Gastroesophageal sphincter (tissue), 4 donors: ENCODE measurements at places on chromosomes 12 and 14. TPM values are rescaled to one million over a fixed set of nuclear protein-coding genes. Genes with fewer than 3 reads are reported as not detected.

- no peak for ATAC-seq
These were observed 35.4 kb upstream of the NKX2-8 start for GRCh38 chr14:36617824-36618223.

DNA sequence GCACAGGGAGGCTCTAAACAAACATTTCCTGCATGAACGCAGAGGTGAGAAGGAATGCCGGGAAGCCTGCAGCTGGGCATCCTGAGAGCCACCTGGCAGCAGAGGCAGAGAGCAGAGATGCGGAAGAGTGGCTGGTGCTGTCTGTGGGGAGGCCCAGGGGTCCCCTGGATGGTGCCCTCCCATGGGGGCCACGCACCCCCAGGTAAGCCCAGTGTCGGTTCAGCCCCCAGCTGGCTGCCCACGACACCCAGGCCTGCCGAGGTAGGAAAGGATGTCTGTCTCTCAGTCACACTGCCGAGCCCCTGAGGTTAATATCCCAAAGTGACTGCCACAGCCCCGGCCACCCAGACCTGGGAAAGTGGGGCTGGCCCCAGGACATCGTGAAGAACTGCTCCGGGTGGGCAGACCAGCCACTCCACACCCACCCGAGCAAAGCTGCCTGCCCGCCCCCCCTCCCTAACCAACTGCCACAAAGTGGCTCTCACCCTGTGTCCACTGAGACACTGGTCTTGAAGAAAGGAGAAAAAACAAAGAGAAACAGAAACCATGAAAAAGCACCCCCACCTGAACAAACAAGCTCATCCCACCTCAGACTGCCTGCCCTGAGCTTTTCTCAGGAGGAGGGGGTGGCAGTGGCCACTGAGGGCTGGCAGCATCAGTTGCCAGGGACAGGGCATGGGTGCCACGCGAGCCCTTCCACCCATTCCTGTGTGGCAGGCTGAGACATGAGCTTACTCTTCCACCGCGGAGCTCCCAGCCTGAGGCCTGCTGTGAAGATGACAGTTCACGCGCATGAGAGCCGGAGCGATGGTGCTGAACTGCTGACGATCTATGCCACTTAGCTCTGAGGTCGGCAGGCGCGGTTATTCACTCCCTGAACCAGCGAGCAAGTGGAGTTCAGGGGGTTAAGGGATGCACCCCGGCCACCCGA lies 40.8 kb downstream of the CCDC88C start:
- no peak for ATAC-seq

Gene KLRC1
- 1.1 TPM for total RNA-seq

Gene KRT2
- not detected for total RNA-seq

Gene CYP27B1
- total RNA-seq, result 0.27 TPM
